ENCODE measurements at places on chromosomes 2 and 18. TPM values are rescaled to one million over a fixed set of nuclear protein-coding genes. Genes with fewer than 3 reads are reported as not detected.

- no peak for DNase-seq
Observed at GRCh38 chr2:118548880-118549488, 298.5 kb downstream of the EN1 start.

DNA sequence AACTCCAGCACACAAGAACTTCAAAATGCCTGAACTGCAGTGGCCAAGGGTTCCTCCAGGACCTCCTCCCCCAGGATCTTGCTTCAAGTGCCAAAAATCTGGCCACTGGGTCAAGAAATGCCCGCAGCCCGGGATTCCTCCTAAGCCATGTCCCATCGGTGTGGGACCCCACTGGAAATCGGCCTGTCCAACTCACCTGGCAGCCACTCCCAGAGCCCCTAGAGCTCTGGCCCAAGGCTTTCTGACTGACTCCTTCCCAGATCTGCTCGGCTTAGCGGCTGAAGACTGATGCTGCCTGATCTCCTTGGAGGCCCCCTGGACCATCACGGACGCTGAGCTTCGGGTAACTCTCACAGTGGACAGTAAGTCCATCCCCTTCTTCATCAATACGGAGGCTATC, 306.4 kb downstream of the RBM43 start:
- DNase-seq: no peak

DNA sequence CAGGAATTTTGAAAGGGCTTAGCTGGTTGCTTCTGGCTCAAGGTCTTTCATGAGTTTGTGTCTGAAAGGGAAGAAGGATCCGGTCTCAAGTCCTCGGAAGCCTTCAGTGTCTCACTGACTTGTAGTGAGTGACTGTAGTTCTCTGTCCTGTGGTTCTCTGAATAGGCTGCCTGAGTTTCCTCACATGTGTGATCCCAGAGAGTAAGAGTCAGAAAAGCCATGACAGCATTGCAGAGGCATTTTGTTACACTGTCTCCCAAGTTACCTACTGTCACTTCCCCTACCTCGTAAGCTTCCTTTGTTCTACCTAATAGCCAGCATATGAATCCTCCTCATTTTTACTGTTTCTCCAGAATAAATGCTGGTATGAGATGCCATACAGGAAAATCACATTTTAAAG, 709.1 kb upstream of the CHAC2 start:
- DNase-seq: peak; percentile 80

Gene PROC
- total RNA-seq: 2.9 TPM

GRCh38 chr2:217868911-217869334, 133.9 kb downstream of the TNS1 start:
- DNase-seq: no peak

GRCh38 chr2:42754776-42755140, 9.2 kb downstream of the OXER1 start:
- DNase-seq: no peak

Gene THUMPD2
- total RNA-seq: 11.5 TPM

GRCh38 chr2:49154891-49155290, 576 bp upstream of the FSHR start:
- DNase-seq: no peak

GRCh38 chr2:18132697-18133096, 254.2 kb downstream of the KCNS3 start:
- DNase-seq: peak; percentile 23

Gene CD226
- not detected for total RNA-seq

Gene THAP4
- 51.7 TPM for total RNA-seq

Gene CSRNP3
- total RNA-seq: 1.6 TPM

Gene PAX8
- 118 TPM for total RNA-seq

Gene EFHD1
- 6.5 TPM for total RNA-seq

DNA sequence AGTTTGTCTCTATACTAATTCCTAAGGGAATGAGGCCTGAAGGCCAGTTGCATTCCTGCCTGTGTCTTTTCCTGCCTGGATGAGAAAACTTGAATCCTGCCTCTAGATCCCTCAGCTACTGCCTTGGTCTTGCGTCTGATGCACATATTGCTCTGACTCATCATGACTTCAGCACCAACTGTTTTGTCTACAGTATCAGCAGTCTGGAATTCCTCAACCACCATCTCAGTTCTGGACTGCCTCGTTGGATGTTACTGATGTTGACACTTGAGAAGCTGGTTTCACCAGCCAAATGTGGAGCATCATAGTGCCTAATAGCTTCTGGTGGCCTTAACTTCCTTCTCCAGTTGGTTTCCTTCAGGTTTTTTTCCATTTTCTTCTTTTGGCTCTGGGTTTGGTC, 211.0 kb downstream of the CTNNA2 start:
- DNase-seq: peak; percentile 97

Gene LYG1
- 1.0 TPM for total RNA-seq

- DNase-seq: no peak
Observed at GRCh38 chr2:226721541-226721940, 78.1 kb downstream of the IRS1 start.

DNA sequence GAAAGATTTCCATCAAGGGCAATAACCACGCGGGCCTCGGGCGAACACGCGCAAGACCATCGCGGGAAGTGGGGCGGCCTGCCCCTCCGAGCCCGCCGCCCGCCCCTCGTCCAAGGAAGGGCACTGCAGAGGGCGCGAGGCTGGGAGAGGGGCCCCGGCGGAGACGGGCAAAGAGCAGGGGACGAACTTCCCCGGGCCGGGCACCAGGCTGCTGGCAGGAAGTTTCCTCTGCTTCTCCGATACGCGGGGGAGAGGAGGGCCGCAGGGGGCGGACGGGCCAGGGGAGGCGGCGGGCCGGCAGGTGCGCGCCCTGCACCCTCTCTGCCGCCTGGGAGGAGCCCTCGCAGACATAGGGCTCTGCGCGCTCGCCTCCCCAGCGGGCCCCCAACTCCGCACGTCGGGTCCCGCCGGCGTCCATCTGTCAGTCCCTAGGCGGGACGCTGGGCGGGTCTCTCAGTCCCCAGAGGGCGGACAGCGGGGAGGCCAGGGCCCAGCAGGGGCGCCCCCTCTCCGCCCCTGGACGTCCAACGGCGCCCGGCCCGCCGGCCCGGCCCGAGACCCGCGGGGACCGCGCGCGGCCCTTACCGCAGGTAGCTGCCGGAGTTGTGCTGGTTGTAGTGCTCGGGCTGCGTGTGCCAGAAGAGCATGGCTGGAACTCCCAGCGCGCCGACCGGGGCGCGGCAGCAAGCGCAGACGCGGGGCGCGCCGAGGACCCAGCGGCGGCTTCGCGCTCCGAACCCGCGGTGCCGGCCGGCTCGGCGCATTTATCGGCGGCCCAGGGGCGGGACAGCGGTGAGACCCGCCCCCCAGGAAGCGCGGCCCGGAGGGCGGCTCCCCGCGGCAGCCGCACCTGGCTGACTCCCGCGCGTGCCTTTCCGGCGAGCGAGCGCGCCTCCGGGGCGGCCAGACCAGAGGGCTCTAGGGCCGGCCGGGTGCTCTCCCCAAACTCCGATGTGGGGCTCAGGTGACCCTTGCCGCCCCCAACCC, at the start of gene TFCP2L1:
Gene TFCP2L1 (minus strand): TSS at position 740 of the 987 bp plus-strand sequence. CDS start 93 bp downstream, at position 647.
- DNase-seq: no peak

GRCh38 chr2:16653799-16654198, 11.8 kb downstream of the CYRIA start:
- no peak for DNase-seq

DNA sequence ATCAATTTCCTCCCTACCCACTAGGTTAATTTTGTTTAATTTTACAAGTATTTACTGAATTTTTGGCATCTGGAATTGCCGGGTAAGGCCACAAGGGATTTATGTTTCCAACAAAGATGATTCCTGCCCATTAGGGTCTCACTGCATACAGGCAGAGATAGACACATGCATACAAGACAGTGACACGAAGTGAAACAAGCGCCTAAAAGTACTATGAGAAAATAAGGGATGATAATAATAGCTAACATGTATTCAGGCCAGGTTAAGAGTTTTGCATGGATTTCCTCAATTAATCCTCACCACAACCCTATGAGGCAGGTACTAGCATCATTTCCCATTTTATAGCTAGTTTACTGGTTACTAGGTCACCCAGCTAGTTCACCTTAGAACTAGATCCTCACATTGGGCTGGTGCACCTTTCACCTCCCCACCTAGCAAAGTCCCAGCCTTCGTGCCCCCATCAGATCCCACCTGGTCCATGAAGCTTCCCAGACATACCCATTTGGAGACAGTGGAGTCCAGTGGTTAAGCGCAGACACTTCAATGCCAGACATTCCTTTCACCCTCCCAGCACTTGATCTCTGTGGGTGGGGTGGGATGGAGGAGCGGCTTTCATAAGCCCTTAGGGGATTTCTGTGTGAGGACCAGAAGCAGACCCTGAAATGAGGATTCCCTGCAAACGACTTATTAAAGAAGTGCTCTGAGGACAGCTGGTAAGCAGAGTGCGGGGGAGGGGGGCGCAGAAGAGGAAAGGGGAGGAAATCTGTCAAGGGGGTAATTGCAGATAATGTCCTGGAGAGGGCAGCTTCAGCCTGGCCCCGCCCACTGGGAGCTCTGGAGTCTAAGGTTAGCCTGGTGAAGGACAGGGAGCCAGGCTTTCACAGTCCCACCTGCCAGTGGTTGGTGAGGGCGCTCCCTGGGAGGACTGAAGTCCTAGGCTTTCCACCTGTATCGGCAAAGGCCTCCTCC, 5.8 kb upstream of the DGUOK start:
- DNase-seq: no peak

GRCh38 chr2:232563580-232563979, 13.1 kb downstream of the EIF4E2 start:
- peak; percentile 18 for DNase-seq

Gene KLHL41
- 0.29 TPM for total RNA-seq

DNA sequence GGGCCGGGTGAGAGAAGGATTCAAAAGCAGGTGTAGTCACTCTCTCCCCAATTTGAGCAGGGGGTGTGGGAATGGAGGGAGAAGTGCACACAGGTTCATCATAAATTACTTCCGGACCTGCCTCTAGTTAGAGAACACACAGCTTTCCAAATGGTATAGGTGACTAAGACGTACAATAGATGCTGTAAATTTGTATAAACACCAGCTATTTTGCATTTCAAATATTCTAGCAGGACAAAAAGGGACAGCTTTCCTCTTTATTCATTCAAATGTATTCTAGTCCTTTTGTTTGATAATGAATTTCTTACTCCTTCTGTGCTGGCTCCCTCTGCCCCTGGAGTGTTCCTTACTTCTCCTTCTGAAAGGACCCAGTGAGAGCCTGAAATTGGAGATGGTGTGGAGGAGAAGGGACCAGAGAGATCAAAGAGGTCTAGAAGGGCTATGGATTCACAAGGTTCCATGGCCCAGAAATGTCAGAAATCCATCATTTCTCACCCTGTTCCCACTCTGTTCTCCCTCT, 53.2 kb upstream of the SH3BP4 start:
- no peak for DNase-seq

DNA sequence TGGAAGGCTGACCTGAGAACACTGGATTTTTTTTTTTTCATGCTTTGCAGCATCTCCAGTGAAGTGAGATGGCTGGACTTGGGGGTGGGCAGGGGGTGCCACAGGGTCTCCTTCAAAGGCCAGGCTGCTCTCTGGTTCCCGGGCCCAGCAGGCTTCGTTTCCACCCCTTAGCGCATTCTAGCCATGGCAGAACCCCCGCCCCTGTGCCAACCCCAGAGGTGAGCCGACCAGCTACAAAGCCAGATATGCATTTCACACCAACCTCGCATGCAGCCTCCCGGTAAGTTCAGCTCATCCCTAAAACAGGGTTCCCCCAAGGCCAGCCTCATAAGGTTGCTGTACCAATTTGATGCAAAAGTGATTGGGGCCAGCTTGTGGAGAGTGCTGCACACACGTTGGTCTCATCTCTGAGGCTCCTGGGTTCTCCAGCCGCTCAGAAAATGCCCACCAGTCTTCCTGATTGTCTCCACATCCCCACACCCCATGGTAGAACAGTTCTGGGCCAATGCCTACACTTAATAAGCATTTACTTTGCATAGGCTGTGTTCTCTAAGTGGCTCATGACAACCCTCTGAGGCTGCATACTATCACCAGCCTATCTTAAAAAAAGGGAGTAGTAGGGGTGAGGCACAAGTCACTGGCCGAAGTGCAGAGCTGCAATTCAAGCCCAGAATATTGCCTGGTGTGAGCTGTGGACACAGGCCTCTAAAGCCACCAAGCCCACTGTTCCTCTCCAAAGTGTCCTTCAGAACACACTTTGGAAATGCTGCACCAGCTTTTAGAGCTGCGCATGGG, 23.3 kb downstream of the SMAD7 start:
- no peak for DNase-seq

DNA sequence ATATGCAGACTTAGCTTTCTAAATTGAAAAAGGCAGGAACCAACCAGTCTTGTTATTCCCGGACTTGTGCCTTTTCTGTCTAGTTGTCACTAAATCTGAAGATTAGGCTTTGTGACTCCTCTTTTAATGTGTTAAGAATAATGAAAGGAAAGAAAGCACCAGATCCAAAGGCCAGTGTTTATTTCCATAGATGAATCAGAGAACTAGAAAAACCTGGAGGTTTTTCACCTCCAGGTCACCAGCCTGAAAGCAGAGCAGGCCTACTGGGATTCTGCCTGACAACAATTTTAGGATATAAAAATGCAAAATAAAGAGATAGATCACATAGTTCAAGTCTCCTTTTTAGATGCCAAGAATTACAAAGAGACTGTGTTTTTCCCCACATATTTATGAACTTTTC, 160.4 kb downstream of the GULP1 start:
- DNase-seq: no peak

DNA sequence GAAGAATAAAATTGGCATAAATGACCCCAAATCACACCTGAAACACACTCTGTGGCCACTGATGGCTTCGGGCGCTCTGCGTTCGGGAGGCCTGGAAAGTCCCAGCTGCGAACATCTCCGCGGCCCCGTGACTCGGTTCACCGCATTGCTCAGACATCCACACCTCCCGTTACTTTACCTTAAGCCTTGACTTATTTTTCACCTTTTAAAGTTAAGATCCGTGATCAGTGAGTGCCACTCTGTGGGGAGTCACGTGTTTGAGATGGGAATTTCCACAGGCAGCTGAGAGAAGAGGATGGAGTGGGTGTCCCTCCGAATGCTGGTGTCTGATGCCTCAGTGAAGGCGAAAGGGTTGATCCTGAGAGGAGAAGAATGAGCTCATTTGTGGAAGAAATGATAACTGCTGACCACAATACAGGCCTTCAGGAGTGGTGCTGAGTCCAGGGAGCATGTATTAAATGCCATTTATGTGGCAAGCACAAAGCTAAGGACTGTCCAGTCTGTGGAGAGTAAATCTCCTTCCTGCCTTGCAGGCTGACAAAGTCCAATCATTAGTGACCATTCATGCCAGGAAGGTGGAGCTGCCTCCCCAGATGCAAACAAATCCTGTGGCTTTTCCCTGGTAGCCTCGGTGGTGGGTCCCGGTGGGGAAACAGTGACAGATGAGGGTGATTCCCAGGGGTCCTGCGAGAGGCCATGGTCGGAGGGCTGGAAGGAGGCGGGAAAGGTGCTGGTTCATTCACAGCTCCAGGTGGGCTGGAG, 168.8 kb downstream of the RTP5 start:
- no peak for DNase-seq

Gene SIX3
- total RNA-seq: not detected
